GM03348 (cell line): ENCODE measurements at places on chromosomes 6 and 20.

DNA sequence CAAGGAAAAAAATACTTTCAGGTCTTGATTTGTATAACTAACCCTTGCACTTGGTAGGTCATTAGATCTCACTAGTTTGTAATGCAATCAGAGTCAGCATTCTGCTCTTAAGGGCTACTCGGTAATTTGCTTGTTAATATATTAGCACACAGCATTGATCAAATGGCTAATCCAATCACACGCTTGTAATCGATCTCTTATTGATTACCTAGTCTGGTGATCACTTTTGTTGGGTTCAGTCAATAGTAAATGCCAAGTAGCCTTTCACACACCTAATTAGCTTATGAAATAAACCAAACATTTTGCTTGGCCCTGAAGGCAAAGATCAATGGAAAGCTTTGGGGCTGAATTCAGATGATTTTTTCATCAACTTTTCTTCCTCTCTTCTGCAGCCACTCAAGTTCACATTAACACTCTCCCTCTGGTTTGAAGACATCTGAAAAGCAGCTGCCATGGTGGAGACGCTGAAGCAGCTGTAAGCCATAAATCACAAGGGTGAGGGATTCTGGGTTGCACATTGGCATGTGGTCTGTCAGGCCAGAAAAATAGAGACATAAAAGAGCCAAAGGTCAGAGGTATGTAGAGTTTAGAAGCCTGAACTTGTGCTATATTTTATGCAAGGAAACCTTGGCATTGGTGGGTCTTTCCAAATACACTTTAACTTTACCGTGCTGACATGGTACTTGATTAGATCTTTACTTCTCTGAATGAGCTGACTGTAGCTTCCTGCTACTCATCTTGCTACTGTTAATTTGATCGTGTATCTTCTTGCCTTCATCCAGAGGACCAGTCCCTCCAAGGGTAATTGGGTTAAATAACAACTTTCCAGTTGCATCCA lies 234.4 kb downstream of the SIM1 start:
- DNase-seq: no peak

- DNase-seq: no peak
These were observed 505.9 kb upstream of the SYNCRIP start for GRCh38 chr6:86148586-86148985.

DNA sequence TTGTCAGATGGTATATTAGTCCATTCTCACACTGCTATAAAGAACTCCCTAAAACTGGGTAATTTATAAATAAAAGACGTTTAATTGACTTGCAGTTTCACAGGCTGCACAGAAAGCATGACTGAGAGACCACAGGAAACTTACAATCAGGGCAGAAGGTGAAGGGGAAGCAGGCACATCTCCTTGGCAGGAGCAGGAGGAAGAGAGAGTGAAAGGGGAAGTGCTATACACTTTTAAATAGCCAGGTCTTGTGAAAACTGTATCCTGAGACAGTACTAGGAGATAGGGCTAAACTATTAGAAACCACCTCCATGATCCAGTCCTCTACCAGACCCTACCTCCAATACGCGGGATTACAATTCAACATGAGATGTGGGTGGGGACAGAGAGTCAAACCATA lies 193.9 kb upstream of the KCNG1 start:
- no peak for DNase-seq

- DNase-seq: no peak
These were observed 469.4 kb upstream of the SLC35B3 start for GRCh38 chr6:8904754-8905153.

- no peak for DNase-seq
These were observed 37.5 kb upstream of the BEND3 start for GRCh38 chr6:107152638-107153430.
